ENCODE measurements at places on chromosomes 3 and 15.

DNA sequence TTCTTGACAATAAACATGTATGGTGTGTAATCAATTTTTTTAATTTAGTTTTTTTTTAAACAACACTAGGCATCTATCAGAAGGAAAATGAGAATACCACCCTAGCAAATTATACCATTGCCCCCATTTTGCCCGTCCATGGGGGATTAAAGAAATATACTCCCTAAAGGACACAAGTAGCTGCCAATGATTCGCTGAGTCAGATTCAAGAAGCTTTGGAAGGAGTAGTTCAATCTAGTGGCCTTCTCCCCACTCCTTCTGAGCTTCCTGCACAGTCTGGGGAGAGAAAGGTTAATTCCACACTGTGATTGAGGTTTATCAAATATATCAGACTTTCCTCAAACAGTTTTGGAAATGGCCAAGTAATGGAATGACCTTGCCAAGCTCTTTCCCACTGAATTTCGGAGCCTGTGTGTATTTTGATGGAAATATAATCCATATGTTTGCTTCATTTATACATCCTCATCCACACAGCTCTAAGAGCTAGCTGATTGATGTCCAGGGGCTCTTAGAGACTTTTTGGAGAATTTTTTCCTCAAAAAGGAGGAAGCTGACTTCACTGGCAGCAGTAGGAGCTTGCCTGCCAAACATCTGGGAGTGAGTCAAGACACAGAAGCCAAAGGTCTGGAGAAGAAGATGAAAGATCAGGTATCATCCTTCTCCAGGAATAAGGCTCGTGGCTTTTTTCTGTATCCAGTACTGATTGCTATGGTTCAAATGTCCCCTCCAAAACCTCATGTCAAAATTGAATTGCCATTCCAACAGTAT lies 478.5 kb upstream of the PROK2 start:
- DNase-seq = no peak

- DNase-seq = no peak
These were observed 4.8 kb upstream of the CCDC174 start for GRCh38 chr3:14646589-14647413.

- DNase-seq = no peak
These were observed 139.1 kb downstream of the SRGAP3 start for GRCh38 chr3:9110316-9110715.

- DNase-seq = no peak
These were observed 568.7 kb upstream of the UBE2E2 start for GRCh38 chr3:22634433-22634832.

DNA sequence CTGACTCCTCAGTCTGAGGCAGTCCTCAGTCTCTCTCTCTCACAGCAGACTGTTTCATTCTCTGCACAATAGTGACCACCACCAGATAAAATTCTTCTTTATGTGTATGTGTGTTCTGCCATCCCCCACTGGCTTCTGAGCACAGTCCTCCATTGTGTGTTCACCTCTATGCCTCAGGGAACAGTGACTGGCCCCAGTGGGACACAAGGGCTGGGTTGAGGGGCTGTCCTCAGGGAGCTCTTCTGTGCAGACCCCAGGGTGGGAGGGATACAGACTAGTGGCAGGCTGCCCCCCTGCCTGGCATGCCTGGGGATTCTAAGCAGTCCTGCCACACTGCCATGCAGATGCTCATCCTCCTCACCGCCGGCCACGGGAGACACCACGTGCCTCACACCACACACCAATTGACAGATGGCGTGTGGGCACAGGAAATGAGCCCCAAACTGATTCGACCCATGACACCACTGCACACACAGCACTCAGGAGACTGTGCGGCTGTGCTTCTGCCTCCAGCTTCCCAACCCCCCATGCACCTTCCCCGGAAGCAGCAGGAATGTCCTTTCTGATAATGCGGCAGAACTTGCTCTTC lies 237.6 kb upstream of the CHRNA7 start:
- DNase-seq = no peak

- DNase-seq = no peak
These were observed 835 bp downstream of the MEIS2 start for GRCh38 chr15:37099319-37100108.

- no peak for DNase-seq
These were observed 4.9 kb upstream of the CHRNA3 start for GRCh38 chr15:78625606-78626280.
